ENCODE measurements at places on chromosomes 6 and 20. TPM values are rescaled to one million over a fixed set of nuclear protein-coding genes. Genes with fewer than 3 reads are reported as not detected.

Gene FNDC1
- total RNA-seq: 1.8 TPM

GRCh38 chr6:39493174-39493573, 170.7 kb upstream of the KCNK16 start:
- no peak overlapping the region for H3K27ac ChIP-seq
- H3K27me3 ChIP-seq: no peaks in the 10 kb centered on the region
- H3K4me3 ChIP-seq: no peak overlapping the region
- no peaks in the 10 kb centered on the region for H3K36me3 ChIP-seq

GRCh38 chr6:551405-551804, 105.5 kb downstream of the HUS1B start:
- no peak overlapping the region for H3K4me3 ChIP-seq
- no peak for DNase-seq
- peaks cover 26% of the 10 kb centered on the region for H3K36me3 ChIP-seq
- H3K4me1 ChIP-seq: no peaks in the 10 kb centered on the region

GRCh38 chr20:15564981-15565380, 1008.3 kb downstream of the KIF16B start:
- no peaks in the 10 kb centered on the region for H3K27me3 ChIP-seq
- H3K4me1 ChIP-seq: no peaks in the 10 kb centered on the region
- no peak overlapping the region for H3K27ac ChIP-seq
- DNase-seq: no peak

GRCh38 chr6:30131947-30132497, 3.9 kb upstream of the TRIM40 start:
- no peak for DNase-seq
- H3K27ac ChIP-seq: no peak overlapping the region
- H3K27me3 ChIP-seq: peaks cover 20% of the 10 kb centered on the region
- no peaks in the 10 kb centered on the region for H3K36me3 ChIP-seq

GRCh38 chr6:119331663-119332286, 17.8 kb downstream of the MAN1A1 start:
- H3K36me3 ChIP-seq: no peaks in the 10 kb centered on the region
- H3K27ac ChIP-seq: no peak overlapping the region
- H3K4me1 ChIP-seq: peaks cover 11% of the 10 kb centered on the region
- H3K4me3 ChIP-seq: no peak overlapping the region
- no peaks in the 10 kb centered on the region for H3K27me3 ChIP-seq

- no peak overlapping the region for H3K4me3 ChIP-seq
- no peaks in the 10 kb centered on the region for H3K4me1 ChIP-seq
- H3K36me3 ChIP-seq: peaks cover 30% of the 10 kb centered on the region
- peak overlapping the region; percentile 96 for H3K27ac ChIP-seq
These were observed 4.7 kb downstream of the CITED2 start for GRCh38 chr6:139369568-139370282.

- no peaks in the 10 kb centered on the region for H3K4me1 ChIP-seq
- H3K27ac ChIP-seq: no peak overlapping the region
- H3K27me3 ChIP-seq: no peaks in the 10 kb centered on the region
- no peaks in the 10 kb centered on the region for H3K36me3 ChIP-seq
These were observed 533.6 kb downstream of the RNF144B start for GRCh38 chr6:18920701-18921100.

DNA sequence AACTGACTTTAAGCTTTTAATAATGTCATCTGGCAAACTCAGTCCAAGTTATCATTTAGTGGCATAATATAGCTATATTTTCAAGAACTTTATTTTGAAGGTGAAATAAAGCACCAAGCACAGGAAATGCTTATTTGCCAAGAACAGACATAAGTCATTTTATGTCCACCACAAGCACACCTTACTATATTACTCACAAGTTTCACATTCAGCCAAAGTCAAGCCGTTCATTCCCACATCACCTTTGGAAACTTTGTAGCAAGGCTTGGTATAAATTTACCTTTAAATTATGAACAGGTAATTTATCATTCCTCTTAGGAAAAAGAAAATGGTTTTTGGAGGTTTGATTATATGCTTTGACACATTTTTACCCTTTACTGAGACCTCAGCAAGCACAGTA, 236.8 kb upstream of the FKBP1C start:
- no peaks in the 10 kb centered on the region for H3K27me3 ChIP-seq
- no peaks in the 10 kb centered on the region for H3K4me1 ChIP-seq

DNA sequence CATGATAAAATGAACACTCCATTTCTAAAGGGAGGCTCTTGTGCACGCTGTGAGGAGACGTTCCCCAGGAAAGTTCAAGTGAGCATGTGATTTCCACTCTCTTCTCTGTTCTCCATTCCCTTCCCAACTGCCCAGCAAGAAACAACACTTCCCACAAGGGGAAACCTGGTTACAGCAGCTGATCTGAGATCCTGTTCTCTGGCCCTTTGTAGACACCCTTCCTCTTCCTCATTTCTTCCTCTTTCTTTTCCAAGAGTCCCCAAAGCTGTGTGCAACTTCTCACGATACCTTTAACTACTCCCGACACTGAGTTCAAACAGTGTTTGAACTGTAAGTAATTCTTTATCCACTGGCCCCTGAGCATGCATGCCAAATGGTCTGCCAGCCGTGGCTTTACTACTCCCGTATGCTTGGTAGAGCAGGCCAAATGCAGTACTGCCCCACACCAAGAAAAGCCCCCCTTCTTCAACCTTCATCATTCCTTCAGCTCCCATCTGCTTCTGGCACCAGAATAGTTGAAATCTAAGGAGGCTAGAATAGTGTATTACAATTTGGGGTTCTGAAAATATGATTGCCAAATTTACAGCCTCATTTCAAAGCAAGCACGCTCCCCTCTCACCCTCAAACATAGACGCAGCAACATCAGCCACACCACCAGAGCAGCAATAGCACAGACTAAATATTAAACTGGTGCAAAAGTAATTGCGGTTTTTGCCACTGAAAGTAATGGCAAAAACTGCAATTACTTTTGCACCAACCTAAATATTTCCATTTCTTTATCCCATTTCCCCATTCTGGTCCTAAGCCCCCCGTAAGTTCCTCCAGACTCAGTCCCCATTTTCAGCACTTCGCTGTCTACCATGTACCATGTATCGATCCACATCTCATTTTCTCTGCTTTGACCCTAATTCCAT, 4.3 kb downstream of the HLA-DMB start:
- H3K27me3 ChIP-seq: no peaks in the 10 kb centered on the region
- no peaks in the 10 kb centered on the region for H3K4me1 ChIP-seq
- H3K36me3 ChIP-seq: no peaks in the 10 kb centered on the region
- no peak overlapping the region for H3K4me3 ChIP-seq
- no peak for DNase-seq
- peak overlapping the region; percentile 15 for H3K27ac ChIP-seq

GRCh38 chr20:34564833-34565232, 6.3 kb downstream of the MAP1LC3A start:
- H3K36me3 ChIP-seq: peaks cover 3% of the 10 kb centered on the region
- H3K4me3 ChIP-seq: no peak overlapping the region
- H3K4me1 ChIP-seq: no peaks in the 10 kb centered on the region
- no peak overlapping the region for H3K27ac ChIP-seq
- DNase-seq: no peak
- no peaks in the 10 kb centered on the region for H3K27me3 ChIP-seq

Gene EMILIN3
- 1.8 TPM for total RNA-seq

Gene CARMIL1
- 29.4 TPM for total RNA-seq

DNA sequence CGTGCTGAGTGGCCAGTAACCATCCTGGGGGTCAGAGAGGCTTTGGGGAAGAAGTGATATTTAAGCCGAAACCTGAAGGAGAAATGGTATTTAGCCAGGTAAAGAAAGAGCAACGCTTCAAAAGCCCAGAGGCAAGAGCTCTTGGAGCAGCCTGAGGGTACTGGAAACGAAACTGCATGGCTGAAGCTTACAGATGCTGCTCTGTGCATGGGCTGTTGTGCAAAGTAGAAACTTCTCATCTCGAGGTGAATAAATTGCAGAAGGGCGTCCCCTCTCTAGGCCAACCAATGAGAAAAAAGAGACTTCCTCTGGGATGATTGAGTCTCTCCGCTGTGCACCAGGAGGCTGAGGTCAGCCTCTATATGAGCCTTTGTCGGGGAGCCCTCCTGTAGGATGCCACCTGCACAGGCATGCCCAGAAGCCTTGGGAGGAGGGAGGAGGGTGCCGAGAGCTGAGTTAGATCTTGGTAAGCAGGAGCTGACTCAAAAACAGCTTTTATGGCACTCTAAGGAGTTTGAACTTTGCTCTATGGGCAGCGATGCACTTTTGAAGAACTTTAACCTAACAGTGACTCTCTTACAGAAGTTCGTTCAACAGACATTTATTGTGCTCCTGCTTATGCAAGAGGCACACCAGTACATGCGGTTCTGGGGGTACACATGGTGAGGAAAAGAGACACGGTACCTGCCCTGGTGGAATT, 61.6 kb upstream of the EDN1 start:
- H3K27ac ChIP-seq: no peak overlapping the region
- no peak for DNase-seq

DNA sequence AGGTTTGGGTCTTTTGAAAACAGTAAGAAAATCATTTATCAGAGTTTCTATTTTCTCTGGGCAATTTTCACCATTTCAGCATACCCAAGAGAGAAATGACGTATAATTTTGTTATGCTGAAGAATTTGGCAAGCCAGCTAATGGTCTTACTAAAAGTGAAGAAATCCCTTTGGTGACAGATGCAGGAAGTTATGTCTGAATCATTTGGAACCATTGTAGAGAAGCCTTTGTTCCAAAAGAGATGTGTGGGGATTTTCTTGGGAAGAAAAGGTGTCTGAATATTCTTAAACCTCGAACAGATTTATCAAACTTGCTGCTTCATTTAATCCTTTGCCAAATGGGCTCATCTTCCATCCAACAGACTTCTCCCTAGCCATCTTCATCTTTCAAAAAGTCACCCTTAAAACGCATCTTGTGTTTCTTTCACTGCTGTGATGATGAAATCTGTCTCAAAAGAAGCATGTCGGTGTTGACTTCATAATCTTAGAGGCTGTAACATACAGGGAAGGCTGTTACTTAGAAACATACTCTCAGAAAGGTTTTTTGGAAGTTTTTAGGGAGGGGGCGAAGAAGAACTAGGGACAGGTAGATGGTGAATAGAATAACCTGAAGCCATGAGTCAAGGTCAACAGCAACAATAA, 39.5 kb downstream of the CITED2 start:
- H3K4me1 ChIP-seq: peaks cover 13% of the 10 kb centered on the region
- no peaks in the 10 kb centered on the region for H3K36me3 ChIP-seq
- H3K27ac ChIP-seq: peak overlapping the region; percentile 60
- no peaks in the 10 kb centered on the region for H3K27me3 ChIP-seq
- no peak overlapping the region for H3K4me3 ChIP-seq
